CD4-positive, alpha-beta T cell treated with Interleukin-6 at 100 ng/mL for 8 hours (primary cell): ENCODE measurements at places on chromosomes 1 and 21.

DNA sequence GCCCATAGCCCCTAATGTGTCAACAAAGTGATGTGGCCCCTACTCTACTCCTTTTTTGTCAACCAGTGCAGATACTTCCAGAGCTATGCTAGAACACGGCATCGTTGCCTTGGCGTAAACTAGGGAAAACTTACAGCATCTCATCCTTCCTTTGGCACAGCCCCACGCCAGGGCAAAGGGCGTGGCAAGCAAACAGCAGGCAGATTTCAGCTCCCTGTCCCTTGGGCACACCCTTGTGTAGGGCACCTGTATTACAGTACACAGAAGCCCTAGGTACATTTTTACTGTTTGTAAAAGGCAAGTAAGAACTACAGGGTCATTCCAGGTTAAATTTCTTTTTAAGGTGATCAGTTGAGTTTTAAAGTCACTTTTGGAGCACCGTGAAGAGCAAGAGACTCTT, 29.3 kb downstream of the PRDX6 start:
- DNase-seq = no peak

DNA sequence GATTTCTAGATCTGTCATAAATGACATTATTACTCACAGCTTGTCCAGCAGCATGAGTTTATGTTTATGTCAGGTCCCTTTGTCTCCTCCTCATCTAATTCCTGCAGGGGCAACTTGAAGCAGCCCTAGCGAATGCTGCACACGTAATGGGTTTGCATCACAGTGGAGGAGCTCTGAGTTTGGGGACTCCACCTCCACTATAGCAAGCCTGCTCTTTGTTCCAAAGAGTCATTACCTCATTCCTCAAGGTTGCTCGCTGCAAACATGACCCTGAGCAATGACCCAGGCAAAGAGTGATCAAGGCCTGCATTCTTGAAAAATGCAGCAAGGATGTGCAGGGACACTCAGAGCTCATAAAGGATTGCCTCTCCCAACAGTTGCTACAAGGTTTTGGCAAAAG, 261.9 kb downstream of the HHIPL2 start:
- DNase-seq = no peak

GRCh38 chr1:111489604-111490003, 13.8 kb downstream of the ADORA3 start:
- DNase-seq = no peak

- no peak for DNase-seq
These were observed 102.3 kb upstream of the TMPRSS2 start for GRCh38 chr21:41610042-41610839.

GRCh38 chr1:105442901-105443300, 1613.6 kb upstream of the PRMT6 start:
- DNase-seq = no peak

- DNase-seq = no peak
These were observed 111.3 kb downstream of the TGFBR3 start for GRCh38 chr1:91774520-91775203.

- no peak for DNase-seq
These were observed 13.2 kb upstream of the MFN2 start for GRCh38 chr1:11967028-11967547.

DNA sequence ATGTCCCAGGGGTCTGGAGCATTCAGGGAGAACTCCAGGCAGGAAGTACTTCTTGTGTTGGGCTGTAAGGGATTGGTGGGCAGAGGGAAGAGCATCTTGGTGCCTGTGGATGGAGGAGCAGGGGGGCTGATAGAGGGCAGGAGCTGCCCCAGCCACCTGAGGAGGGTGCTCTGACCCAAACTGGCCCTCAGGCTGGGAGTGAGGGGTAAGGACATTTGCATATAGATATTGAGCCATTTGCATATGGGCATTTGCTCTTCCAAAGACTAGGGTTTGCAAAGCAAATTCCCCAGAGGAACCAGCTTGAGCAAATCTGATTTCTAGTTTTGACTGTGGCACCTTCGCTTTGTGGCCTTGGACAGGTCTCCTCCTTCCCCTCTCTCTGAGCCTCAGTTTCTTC, 18.2 kb downstream of the ZNF362 start:
- DNase-seq = no peak

GRCh38 chr1:48181669-48182367, 40.7 kb upstream of the SLC5A9 start:
- DNase-seq = no peak

- DNase-seq = peak; percentile 23
These were observed 37.3 kb downstream of the RGL1 start for GRCh38 chr1:183841950-183842794.

DNA sequence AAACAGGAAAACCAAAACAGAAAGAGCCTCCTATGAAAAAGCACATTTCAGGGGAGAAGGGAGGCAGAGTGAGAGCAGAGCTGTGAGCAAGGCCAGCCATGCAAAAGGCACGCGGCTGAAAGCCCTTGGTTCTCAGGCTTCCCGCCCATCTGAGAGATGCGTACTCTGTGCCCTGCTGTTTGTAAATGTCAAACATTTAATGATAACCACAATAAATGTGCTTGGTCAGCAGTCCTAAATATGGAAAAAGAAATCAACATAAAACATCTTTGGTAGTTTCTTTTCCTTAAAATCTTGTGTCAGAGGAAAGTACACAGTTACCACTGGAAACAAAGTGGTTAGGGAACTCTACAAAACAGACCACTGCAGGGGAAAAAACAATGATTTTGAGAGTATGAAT, 283.1 kb downstream of the DSCAM start:
- no peak for DNase-seq

- no peak for DNase-seq
These were observed 78.4 kb downstream of the KIF14 start for GRCh38 chr1:200542162-200542561.

- peak; percentile 20 for DNase-seq
These were observed 221.0 kb upstream of the CSF3R start for GRCh38 chr1:36703526-36704208.

GRCh38 chr1:27179979-27180378, 25.1 kb upstream of the SLC9A1 start:
- no peak for DNase-seq

DNA sequence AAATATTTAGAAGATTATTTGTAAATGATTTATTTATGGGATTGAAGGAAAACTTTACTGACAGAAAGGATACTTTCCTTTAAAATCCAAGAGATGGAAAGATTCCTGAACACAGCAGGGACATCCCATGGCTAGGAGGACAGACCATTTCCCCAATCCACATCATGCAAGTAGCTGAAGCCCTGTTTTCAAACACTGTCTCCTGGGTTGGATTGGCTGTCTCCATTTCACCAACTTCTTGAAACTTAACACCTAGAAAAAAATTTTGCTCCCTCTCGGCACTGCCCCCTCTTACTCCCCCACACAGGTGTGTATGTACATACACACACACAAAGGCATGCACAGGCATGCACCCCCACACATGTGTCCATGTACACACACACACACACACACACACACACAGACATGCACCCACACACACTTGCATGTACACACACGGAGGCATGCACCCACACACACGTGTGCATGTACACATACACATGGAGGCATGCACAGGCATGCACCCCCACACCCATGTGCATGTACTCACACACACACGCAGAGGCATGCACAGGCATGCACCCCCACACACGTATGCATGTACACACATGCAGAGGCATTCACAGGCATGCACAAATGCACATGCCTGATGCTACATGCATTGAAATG, 320.0 kb downstream of the CHRM3 start:
- no peak for DNase-seq

DNA sequence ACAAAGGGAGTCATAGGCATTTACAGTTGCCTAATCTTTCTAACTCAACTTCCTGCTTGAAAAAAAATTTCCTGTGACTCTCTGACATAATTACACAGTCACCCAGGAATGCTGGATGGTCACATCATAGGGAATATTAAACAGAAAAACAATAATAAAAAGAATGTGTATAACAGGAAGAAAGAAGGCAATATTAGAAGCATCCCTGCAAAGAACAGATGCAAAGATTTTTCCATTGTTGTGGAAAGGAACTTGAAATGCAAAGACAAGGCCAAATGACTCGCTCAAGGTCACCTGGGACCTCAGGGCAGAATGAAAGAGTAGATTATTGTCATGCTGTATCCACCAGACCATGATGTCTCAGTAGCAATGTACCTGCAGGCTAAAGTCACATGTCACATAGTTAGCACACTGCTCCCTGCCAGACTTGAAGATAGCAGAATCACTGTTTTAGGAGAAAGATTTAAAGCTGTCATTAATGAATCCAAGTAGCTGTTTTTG, 184.3 kb downstream of the CYYR1 start:
- DNase-seq = no peak

- no peak for DNase-seq
These were observed 202.7 kb upstream of the FOXD3 start for GRCh38 chr1:63119575-63120155.

DNA sequence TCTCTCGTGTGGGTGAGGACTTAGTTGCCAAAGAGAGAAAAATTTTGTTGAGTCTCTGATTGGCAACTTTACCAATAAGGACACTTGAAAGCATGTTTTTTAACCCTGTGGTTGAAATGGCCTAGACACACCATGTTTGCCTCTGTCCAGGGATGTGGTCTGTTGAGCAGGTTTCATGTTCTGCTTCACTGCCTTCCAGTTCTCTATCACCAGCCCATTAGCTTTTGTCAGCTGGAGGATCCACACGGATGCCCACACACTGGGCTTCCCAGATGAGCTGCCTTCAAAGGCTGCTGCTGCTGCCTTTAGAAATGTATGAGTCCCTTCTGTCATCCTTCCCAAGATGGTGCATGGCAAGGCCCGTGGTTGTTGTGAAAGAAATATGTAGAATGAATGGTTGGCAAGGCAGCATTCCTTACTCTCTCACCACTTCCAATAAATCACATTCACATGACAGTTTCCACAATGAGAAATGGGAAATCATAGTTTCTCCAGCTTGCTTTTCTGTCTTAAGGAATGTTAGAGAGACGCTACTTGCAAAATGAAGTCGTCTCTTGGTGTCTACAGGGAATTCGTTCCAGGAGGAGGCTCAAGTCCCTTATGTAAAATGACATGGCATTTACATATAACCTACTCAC, 108.2 kb upstream of the SLC35F3 start:
- DNase-seq = no peak

GRCh38 chr1:26282401-26282918, 2.6 kb downstream of the SH3BGRL3 start:
- DNase-seq = no peak

DNA sequence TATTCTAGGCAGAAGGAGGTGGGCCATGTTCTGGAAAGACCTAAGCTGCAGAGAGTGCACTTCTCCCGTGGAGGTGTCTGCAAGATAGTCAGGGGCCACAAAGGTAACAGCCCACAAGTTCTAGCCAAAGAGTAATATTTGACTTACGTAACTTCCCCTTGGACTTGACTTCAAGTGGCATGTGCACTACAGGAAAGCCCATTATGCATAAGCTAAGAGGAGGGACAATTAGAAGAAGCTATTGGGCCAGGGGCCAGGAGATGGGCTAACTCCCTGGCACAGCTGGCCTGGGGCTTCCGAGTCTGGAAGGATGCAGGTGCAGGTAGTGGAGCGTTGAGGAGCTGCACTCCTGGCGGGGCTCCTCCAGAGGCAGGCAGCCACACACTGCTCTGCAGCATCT, 58.3 kb downstream of the ERG start:
- no peak for DNase-seq

DNA sequence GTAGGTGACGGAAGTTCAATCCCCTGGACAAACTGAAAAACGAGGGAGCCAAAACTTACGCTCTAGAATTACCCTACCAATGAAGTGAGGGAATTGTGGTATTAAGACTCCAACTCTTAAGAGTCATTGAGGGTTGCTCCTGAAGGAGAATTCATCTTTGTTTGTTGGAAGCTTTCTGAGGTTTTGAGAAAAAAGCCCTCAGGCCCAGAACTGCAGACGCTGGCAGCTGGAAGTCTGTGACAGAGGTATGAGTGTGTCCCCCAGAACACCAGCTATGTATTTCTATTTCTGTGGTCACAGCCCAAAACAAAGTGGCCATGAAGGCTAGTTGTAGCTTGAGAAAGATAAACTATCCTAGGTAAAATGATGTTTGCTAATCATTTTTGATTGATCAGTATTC, 438.8 kb upstream of the B3GALT2 start:
- no peak for DNase-seq

GRCh38 chr1:97006044-97006661, 284.6 kb downstream of the PTBP2 start:
- DNase-seq = no peak

DNA sequence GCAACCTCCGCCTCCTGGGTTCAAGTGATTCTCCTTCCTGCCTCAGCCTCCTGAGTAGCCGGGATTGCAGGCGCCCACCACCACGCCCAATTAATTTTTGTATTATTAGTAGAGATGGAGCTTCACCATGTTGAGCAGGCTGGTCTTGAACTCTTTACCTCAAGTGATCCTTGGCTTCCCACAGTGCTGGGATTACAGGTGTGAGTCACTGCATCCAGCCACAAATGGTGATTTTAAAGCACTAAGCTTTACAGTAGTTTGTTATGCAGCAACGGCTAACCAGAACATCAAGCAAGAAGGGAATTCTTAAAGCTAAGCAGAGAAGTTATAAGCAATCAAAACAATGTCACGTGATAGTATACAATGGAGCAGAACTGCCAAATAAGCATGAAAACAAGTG, 65.7 kb downstream of the NVL start:
- DNase-seq = no peak

DNA sequence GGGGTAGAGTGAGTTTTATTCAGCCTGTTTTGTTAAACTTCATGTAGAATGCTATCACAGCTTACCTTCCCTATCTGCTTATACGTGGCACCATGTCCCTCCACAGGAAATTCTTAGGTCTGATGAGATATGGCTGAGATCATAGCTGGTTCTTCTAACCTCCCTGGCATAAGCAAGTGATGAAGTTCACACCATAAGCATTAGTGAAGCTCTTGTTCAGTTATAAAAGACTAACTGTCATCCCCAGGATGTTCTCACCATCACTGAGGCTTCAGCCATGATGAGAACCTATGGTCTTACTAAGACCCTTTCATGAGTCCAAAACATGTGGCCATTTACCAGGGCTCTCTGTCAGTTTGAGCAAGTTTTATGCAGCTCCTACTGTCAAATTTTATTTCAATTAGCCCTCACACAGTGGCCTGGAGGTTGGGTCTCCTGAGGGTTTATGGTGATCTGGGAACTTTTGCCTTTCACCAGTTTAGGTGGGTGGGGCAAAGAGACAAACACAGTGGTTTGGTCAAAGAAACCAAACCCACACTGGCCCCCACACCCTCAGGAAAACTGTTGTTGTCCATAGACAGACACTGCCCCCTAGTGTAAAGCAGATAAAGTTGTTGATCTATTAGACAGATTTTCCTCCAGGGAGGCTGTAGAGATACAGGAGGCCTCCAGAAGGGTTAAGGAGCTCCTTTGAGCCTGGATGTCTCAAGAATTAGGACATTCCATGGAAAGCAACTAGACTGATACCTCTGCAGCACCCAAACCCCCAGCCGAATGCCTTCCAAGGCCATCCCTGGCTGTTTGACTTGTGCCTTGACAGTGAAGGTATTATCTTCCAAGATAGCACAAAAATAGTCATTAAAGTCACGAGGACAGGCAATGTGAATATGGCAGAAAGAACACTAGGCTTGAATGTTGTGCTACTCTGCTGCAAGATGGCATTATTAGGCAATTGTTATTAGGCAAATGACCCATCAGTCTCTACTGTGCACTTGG, 5.0 kb downstream of the SLC22A15 start:
- peak; percentile 4 for DNase-seq
